NCI-H774 (cell line): ENCODE measurements at places on chromosomes 3 and 15.

DNA sequence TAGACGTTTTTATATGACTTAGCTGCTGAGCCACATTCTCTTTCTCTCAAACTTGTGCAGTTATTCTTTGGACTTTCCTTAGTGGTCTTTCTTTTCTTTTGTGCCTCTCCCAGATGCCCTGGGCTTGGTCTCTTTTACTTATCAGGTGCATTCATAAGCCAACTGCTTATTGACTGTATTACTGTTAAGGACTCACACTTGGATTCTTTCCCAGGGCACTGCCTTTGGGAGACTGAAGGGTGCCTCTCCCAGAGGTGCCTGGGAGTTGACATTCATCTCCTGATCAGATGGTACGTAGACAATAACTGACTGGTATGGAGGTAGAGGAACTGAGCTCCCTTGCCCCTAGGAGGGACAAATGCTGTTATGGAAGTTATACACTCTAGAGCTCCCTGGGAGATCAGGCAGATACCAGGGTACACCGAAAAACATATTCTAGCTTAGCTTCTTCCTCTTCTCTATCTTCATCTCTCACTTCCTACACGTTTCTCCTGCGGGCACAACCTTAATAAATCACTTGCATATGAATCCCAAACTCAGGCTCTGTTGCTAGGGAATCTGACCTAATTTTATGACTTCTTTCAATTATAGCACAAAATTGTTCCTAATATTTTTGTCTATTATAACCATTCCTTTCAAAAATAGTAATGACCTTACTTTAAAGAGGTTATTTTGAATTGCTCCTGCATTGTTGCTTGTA lies 24.7 kb downstream of the PARP15 start:
- DNase-seq: no peak

- DNase-seq: no peak
Observed at GRCh38 chr3:30996467-30996866, 102.0 kb upstream of the GADL1 start.

- DNase-seq: no peak
Observed at GRCh38 chr15:68695061-68695595, 116.3 kb downstream of the CORO2B start.

DNA sequence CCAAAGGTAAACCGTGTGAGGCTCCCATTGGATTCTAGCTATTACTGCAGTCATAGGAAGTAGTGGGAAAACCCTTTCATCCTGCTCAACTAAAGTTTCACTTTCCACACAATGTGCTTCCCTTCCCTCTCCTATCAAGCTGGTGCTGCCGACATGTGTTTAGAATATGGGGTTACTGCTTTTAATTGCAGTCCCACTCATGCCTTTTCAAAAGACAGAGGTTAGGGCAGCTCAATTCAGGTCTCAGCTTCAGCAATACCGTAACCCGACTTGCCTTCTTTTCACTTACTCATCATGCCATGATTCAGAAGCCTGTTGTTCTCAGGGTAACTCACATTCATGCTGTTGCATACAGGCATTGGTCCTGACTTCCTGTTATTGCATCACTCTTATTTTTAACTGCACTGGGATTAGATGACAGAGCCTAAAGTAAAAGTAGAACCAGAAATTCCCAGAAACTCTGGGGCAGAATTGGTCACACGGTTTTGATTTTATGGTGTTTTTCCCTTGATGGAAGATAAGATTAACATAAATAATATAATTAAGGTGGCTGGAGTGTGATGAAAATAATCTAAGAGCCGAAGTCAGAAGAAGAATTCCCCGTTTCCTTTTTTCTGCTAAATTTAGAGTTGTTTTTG lies 45.7 kb downstream of the C2CD4B start:
- peak; percentile 20 for DNase-seq

DNA sequence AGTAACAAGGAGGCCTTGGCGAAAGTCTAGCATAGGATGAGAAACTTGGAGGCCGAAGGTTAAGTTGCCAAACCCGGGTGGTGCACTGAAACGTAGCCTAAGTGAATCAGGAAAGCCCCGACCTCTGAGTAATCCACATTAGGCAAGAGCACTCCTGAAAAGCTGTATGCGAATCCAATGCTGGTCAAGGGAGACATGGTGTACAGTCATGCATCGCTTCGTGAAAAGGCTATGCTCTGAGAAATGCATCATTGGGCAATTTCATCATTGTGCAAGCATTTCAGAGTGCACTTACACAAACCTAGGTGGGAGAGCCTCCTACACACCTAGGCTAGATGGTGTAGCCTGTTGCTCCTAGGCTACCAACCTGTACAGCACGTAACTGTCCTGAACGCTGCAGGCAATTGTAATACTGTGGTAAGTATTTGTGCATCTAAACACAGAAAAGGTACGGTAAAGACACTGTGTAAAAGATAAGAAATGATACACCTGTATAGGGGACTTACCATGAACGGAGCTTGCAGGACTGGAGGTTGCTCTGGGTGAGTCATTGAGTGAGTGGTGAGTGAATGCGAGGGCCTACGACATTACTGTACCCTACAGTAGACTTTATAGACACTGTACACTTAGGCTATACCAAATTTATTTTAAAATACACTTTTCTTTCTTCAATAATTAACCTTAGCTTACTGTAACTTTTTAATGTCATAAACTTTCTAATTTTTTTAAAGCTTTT lies 222.5 kb downstream of the SHQ1 start:
- DNase-seq: no peak

DNA sequence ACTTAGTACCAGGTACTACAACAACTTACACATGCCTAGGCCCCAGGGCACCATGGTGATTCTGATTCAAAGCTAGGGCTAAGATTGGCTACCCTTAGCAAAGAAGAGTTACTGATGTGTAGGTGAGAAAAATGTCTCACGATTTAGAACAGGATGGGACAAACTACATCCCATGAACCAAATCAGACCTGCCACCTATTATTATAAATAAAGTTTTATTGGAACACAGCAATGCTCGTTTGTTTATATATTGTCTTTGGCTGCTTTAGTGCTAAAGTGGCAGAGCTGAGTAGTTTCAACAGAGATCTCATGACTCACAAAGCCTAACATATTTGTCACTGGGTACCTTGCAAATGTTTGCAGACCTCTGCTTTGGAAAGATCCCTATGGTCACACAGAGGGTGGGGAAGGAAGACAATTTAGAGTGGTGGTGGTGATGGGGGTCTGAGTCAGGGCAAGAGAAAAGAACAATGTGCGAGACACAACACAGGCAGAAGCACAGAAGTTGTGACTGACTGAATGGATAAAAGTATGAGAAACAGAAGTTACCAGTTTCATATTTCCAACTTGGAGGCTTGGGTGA lies 770.6 kb upstream of the CFAP20DC start:
- no peak for DNase-seq
